HL-60 (cell line): ENCODE measurements at places on chromosomes 2 and 18.

- DNase-seq = no peak
Measured at GRCh38 chr2:151251012-151251411, 10.7 kb downstream of the RBM43 start.

GRCh38 chr2:63300835-63301234, 250.2 kb downstream of the OTX1 start:
- DNase-seq = peak; percentile 10

GRCh38 chr2:139031722-139032121, 251.5 kb upstream of the NXPH2 start:
- DNase-seq = peak; percentile 40

DNA sequence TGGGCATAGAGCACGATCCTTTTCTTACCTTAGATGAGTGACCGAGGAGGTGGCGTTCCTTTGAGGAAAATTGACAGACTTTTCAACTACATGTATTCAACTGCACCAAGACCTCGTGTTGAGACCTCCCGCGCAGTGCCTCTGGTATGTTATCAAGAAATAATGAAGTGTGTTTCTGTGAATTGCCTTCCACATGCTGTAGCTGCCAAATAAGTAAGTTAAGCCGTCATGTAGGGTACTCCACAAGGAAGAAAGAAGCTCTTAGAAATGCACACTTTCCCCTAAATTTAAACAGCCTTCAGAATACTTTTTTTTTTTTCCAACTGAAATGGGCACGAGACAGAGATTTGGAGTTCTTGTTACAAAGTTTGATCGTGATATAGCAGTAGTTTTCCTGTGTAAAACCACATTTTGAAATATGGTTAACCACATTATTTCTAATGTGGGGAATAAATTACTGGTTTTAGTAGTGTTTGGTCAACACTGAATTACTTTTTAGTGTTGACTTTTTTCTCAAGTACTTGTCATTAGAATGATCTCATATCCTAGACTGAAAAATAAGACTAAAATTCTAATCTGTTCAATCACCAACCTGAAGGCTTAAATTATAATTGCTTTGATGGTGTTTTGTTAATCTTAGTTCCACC, 30.5 kb downstream of the PDK1 start:
- no peak for DNase-seq

DNA sequence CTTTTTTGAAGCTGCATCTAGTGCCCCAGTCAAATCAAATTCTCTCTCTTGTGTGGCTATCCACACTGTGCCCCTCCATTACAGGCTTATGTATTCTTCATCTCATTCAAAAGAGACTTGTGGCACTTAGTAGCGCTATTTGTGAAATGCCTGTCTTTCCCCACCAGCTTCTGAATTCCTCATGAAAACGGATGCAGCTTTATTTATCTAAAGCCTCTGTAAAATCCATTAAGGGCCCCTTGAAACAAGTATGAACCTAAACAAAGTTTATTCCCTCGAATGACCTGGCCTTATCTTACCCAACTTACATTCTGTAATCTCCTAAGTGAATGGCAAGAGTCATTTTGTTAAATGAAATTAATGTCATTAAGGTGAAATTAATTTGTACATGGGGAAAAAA, 417.4 kb upstream of the PIK3C3 start:
- no peak for DNase-seq

- DNase-seq = no peak
Measured at GRCh38 chr2:200050921-200051610, 95.7 kb downstream of the MAIP1 start.

DNA sequence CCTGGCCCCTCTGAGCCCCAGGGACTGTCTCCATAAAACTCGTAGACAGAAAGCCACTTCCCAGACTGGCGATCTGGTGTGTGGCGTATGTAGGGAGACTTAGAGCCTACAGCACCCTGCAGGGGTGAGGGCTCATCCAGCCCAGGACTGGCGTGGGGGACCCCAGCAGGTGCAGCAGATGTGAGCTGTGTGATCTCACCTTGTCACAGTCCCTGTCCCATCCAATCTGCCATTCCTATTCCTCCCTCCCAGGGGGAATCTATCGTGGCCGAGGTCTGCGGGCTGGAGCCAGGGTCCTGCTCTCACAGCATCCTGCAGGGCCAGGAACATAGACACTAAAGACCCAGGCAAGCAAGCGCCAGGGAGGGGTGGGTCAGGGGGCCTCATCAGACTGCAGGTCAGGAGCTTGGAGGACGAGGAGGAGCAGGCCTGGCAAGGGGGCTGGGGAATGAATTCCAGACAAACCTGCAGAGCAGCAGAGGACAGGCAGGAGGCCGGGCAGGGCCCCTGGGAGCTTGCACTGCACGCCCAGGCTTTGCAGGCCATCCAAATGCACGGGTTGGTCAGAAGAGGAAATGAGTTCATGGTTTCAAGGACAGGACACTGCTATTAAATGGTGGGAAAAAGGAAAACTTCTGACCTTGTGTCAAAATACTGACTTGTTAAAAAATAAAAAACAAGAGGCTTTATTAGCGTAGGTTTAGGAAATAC, 32.5 kb downstream of the HS6ST1 start:
- DNase-seq = no peak

DNA sequence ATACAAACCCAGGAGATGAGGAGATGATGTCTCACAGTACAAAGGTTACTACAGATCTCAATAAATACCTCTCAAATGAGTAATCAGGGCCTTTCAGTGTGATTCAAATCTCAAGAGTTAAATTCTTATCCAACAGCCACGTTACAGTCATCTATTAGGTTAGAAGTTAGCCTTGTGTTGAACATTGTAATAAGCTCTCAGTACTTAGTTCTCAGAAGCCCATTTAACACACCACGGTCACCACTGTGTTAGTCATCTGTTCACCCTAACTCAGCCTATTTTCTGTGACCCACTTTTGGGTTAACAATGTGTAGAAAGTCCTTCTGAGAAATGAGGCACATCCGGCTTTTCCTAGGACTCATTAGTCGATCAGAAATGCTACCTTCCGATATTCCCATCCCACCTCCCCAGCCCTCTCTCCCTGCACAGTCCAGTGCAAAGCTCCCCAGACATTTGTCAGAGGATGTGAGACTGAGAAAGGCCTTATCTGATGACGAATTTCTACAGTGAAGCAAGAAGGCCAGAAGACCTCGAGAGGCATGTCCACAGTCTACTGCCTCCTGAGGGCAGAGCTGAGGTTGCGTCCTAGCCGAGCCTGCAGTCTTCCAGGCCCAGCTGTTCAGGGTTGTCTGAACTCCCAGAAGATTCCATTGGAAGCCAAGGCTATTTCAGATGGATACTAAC, 92.6 kb downstream of the ACTR2 start:
- no peak for DNase-seq

GRCh38 chr2:202831242-202832220, 40.0 kb downstream of the ICA1L start:
- peak; percentile 66 for DNase-seq

- no peak for DNase-seq
Measured at GRCh38 chr2:233747283-233747544, 12.9 kb upstream of the UGT1A1 start.

DNA sequence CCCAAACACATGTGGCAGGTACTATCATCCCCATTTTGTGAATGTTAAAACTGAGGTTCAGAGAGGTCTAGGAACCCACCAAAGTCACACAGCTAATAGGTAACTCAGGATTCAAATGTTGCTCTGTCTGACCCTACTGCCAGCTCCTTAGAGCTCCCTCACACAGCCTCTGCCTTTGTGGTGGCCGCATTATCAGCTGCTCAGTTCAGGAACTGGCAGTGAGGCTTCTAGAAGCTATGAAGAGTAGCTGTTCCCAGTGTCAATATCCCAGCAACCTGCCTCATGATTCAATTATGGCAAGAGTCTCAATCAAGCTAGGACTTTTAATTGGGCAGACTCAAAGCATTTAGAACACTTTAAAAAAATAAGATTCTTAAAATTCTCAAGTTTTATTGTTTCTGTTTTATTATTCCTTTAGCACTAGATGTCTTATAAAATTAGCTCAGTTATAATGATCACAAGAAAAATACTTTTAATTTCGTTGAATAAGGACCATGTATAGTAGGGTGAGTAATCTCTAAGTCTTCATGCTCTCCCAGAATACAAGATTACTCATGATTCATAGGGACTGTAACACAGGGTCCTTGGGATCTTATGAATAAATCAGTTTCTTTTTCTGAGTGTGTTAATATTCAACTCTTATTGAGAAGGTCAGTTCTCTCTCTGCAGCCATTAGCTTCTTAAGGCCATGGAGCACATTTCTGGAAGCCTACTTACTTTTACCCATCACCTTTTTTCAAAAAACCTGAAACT, 342.7 kb downstream of the RND3 start:
- DNase-seq = no peak

DNA sequence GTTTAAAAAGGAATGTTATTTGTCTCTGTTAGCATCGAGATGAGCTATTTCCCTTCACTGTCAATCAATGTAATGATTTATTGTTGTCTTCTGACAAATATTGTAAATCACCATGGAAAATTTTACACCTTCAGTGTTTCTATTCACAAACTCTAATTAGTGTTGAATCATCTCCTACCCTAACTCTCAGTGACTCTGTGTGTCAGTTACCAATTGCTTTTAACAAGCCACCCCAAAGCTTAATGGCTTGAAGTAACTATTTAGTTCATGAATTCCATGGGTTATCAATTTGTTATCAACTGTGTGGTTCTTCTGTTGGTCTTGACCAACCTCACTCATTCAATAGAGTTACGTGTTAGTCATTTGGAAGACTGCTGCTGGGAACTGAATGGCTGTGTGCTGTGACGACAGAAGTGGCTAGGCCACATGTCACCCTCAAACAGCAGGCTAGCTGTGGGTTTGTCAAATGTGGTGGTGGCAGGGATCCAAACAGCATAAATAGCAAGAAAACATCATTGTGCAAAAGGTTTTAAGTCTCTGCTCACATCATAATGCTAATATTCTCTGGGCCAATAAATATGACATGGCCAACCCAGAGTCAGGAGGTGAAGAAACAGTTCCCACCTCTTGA, 910.8 kb upstream of the CDH2 start:
- DNase-seq = no peak

DNA sequence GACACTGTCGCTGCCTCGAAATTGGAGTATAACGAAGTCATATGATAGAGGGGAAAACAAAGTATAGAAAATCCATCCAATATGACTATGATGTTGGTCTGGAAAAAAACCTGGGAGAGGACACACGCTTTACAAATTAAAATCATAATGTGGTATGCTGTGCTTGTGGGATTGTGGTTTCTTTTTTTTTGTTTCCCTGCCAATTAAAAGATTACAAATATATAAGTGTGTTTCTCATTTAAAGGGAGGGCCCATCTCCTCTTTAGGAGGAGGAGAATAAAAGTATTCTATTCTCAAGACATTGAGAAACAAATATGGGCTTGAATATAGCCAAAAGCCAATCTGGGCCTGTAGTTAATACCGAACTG, 86.6 kb downstream of the EPHA4 start:
- DNase-seq = no peak

DNA sequence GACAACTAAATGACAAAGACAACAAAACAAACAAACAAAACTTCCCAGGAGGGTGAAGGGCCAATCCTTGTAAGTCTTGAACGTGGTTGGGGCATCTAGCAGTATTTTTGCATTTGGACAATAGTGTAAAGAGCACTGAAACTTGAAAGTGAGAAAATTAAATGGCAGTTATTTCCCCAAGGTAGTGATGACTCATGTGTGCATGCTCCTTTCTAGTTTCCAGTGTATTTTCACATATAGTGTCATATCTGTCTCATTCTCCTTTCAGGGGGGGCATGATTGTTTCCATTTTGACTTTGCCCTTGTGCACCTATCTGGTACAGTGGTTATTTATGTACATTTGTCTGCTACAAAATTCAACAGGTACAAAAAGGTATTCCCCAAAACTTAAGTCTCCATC, 39.5 kb downstream of the CERS6 start:
- no peak for DNase-seq

DNA sequence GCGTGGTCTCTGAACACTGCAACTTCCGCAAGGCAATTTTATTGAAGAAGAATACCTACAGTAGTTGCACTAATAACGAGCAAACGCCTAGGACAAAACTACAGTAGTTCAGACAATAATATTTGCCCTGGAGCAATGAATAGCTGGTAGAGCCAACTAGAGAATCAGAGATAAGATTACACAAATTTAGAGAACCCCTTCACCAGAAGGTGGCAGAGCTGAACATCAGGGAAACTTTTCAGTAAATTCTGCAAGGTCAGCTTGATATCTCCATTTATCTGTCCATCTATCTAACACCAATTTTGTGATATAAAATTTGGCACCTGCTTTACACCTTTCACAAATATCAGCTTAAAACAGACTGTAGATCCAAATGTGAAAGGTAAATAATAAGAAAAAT, 43.8 kb downstream of the CDH19 start:
- DNase-seq = peak; percentile 25

- no peak for DNase-seq
Measured at GRCh38 chr2:238059505-238059904, 1.3 kb upstream of the SCLY start.

- no peak for DNase-seq
Measured at GRCh38 chr2:182038576-182038975, 52.9 kb downstream of the PPP1R1C start.

- DNase-seq = no peak
Measured at GRCh38 chr2:60351321-60351720, 202.1 kb downstream of the BCL11A start.

GRCh38 chr2:180656455-180656847, 324.0 kb upstream of the UBE2E3 start:
- DNase-seq = no peak

- DNase-seq = no peak
Measured at GRCh38 chr18:79528316-79528695, 132.6 kb downstream of the NFATC1 start.

- no peak for DNase-seq
Measured at GRCh38 chr2:6337472-6337820, 528.3 kb downstream of the CMPK2 start.

DNA sequence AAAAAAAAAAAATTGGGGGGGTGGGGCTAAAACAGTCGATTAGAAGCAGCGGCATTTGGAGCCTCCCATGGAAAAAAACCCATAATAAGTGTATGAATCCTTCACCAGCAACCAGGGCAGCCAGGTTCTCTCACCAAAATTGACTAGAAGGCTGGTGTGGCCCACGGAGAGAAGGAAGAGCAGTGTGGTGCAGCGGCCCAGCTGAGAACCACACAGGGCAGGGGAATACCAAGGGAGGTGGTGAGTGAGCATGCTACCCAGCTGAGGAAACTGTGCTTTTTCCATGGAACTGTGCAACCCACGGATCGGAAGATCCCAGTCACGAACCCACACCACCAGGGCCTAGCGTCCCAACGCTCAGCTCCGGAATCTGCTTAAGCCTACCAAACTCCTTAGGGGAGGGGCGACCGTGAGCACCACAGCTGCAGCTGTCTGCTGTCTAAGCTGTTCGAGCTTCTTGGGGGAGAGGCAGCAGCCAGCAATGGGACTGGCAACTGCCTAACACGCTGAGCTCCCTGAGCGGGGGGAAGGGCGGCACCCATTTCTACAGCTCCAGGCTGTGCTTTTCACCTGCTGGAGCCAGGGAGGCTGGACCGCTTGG, 1037.2 kb upstream of the ACVR2A start:
- no peak for DNase-seq

- DNase-seq = no peak
Measured at GRCh38 chr18:78685250-78685979, 294.2 kb upstream of the SALL3 start.
